Activated naive CD8-positive, alpha-beta T cell treated with anti-CD3 and anti-CD28 coated beads, Interleukin-2, amount 50 U/mL, for 16 hours (primary cell): ENCODE measurements at places on chromosomes 12 and 14.

DNA sequence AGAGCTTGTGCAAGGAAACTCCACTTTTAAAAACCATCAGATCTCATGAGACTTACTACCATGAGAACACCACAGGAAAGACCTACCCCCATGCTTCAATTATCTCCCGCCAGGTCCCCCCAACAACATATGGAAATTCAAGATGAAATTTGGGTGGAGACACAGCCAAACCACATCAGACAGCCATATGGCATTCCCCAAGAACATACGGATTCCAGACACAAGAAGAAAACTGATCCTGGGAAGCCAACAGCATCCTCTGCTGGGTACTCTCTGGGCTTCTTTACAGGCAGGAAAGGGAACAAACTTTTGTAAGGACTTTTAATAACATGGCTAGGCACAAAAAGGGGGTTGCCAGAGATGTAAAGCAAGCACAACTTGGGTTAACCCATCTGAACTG, 127.2 kb downstream of the TMEM132C start:
- no peak for DNase-seq

GRCh38 chr14:28807518-28807917, 40.9 kb downstream of the FOXG1 start:
- no peak for DNase-seq

DNA sequence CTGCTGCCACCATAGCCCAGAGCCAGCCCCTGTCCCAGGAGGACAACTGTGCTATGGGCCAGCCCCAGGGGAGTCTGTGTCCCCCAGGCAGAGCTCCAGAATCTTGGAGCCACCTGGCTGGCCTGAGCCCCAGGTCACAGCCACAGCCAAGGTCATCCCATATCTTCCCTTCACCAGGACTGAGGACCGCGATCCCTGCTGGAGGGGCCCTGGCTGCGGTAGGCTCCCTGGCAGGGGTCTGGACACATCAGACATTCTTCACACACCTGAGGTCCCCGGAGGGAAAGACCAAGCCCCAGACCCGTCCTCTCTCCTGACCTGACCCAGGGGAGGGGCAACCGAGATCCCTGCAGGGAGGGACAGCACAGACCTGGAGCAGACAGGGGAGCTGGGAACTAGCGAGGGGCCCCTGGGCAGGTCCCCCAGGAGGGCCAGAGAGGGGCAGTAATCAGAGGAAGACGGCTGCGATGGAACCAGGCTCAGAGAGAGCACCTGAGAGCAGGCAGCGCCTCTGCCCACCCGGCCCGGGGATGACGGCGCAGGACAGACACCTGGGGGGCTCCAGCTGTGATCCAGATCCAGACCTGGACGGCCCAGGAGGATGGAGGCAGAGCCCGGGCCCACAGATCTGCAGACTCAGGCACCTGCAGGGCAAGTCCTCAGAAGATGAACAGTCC, 103.2 kb upstream of the EIF5 start:
- DNase-seq, result no peak

DNA sequence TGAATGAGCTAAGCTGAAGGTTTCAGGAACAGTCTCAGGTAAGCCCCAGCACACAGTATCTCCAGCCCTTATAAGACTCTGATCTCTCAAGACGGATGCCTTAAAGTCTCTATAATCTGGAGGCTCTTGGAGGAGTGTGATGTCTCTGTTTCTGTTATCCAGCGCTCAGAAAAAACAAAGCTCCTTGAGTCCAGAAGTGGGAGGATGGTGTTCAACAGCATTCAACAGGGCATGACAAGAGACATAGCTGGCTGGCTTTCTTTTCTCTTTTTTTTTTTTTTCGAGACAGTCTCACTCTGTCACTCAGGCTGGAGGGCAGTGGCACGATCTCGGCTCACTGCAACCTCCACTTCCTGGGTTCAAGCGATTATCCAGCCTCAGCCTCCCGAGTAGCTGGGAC, 31.6 kb upstream of the TESC start:
- no peak for DNase-seq
